ENCODE measurements at places on chromosomes 7 and 10.

DNA sequence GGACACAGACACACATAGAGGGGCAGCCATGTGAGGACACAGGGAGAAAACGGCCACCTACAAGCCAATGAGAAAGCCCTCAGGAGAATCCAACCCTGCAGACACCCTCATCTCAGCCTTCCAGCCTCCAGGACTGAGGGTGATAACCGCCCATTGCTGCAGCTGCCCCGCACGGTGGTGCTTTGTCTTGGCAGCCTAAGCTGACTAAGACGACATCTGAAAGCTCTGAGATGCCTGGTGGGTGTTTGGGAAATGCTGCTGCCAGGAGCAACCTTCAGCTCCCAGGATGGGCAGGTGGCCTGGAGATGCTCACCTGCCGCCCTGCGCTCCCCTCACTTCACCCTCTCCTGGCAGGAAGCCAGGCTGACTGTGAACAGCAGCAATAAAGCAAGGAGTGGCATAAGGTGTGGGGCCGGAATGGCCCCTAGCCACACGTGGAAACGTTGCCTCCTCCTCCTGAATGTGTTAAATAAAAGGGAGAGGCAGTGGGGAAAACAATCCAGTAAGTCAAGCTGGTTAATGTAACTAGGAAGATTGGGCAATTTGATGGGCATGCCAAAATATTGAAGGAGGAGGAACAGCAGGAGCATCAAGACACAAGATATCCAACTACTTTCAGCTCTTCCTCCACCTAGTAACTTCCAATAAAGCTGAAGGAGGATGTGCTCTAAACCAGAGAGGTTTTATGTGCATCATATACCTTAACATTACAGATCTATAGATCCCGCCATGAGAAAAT lies 121.5 kb downstream of the TNS3 start:
- no peak for DNase-seq

- DNase-seq: no peak
Observed at GRCh38 chr7:24216576-24217125, 67.3 kb upstream of the NPY start.

GRCh38 chr10:68239596-68240150 lies 7.8 kb upstream of the ATOH7 start:
- DNase-seq: no peak

GRCh38 chr10:78876449-78876848 lies 192.3 kb upstream of the ZMIZ1 start:
- no peak for DNase-seq

DNA sequence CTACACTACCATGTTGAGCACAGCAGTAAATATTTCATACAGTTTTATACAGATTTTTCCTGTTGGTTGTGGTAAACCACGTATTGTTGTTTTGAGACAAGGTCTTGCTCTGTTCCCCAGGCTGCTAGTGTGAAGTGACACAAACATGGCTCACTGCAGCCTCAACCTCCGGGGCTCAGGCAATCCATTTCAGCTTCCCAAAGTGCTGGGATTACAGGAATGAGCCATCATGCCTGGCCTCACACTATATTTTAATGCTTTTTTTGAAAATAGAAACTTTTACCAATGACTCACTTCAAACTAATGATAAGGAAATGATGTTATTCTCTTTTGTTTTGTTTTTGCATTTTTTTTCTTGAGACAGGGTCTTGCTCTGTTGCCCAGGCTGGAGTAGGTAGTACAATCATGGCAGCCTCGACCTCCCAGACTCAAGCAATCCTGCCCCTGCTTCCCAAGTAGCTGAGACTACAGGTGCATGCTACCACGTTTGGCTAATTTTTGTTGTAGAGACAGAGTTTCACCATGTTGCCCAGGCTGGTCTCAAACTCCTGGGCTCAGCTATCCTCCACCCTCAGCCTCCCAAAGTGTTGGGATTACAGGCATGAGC lies 210.6 kb downstream of the TPST1 start:
- no peak for DNase-seq

DNA sequence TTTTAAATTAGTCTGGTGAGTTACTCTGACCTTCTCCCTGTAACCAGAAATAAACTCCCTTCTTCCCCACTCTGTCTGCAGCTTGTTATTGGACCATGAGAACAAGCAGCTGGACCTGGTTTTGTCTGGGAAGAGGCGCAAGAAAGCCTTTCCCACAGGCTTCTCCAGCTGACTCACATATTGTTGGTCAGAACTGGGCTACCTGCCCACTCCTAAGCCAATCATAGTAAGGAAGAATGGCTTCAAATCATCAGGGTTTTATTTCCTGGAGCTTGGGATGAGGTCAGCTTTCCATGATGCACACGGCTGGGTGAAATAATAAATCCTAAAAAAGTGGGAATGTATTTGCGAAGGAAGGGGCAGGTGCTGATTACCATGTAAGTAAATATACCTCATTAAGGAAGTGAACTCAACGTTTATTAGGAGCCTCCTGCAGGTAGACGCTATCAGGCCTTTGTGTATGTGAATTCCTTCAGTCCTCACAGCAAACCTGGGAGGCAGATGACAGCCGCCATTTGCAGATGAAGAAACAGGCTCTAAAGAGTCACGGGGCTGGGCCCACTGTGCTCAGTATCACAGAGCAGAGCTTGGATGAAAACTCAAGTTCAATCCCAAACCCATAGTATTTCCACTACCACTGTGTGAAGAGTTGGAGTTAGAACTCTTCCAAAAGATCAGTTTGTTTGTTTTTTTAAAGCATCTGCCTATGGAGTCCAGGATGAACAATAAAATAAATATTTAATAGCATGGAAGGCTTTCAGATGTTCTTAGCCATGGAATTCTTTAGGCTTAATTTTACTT lies 32.8 kb downstream of the IL15RA start:
- DNase-seq: no peak

GRCh38 chr10:100380400-100380799 lies 33.4 kb downstream of the SCD start:
- no peak for DNase-seq

GRCh38 chr10:1923586-1923985 lies 186.3 kb upstream of the ADARB2 start:
- no peak for DNase-seq

DNA sequence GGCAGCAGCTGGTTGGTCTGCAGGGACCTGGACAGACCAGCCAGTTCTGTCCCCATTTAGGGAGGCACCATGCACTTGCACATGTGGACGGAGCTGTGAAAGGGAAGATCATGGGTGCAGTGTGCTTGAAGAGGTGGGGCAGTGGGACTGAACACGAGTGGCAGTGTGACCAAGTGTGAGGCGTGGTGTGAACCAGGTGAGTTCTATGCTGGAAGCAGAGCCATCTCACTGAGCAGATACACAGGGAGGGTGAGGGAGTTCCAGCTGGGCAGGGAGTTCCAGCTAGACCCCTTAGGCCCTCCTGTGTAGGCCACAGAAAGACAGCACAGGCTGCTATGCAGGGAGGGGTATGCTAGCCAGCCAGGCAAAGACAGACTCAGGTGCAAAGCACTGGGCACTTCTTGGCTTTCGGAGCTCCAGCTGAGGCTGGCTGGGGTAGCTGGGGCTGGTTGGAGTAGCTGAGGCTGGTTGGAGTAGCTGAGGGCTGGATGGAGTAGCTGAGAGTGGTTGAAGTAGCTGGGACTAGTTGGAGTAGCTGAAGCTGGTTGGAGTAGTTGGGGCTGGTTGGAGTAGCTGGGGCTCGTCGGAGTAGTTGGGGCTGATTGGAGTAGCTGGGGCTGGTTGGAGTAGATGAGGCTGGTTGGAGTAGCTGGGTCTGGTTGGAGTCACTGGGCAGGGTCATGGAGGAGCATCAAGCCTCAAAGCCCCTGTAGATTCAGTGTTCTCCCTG lies 90.9 kb downstream of the HIP1 start:
- DNase-seq: no peak

DNA sequence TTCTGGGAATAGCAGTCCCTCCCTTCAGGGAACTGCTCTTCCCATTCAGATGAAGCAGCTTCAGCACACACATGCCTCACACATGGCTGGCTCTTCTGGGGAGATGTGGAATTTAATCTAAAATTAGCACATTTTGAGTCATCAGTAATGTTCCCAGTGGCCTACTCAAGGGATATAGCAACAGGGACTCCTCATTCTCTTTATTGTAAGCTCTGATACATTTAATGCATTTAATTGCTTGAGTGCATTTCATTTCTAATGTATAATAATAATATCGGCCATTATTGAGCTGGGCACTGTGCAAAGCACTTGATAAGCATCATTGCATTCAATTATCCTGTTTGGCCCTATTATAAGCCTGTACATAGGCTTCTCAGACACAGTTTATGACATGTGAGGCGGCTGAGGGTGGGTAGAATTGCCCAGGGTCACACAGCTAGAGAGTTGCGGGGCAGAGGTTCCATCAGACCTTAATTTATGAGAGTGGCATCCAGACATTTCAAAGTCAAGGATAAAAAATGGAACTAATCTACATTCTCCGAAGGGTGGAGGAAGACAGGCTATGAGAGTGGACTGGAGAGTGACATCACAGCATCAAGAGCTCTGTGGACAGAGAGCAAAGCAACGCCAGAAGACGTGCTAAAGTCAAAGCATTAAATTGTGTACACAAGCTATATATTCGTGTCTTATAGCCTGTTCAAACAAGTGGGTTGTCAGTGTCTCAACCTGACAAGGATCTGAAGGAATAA lies 76.8 kb downstream of the LANCL2 start:
- DNase-seq: no peak
